Activated CD4-positive, alpha-beta T cell treated with anti-CD3 and anti-CD28 coated beads, Interleukin-2, amount 10 ng/mL, durations not matched to agents 24 days and 14 days (primary cell): ENCODE measurements at places on chromosomes 2 and 18. TPM values are rescaled to one million over a fixed set of nuclear protein-coding genes. Genes with fewer than 3 reads are reported as not detected.

DNA sequence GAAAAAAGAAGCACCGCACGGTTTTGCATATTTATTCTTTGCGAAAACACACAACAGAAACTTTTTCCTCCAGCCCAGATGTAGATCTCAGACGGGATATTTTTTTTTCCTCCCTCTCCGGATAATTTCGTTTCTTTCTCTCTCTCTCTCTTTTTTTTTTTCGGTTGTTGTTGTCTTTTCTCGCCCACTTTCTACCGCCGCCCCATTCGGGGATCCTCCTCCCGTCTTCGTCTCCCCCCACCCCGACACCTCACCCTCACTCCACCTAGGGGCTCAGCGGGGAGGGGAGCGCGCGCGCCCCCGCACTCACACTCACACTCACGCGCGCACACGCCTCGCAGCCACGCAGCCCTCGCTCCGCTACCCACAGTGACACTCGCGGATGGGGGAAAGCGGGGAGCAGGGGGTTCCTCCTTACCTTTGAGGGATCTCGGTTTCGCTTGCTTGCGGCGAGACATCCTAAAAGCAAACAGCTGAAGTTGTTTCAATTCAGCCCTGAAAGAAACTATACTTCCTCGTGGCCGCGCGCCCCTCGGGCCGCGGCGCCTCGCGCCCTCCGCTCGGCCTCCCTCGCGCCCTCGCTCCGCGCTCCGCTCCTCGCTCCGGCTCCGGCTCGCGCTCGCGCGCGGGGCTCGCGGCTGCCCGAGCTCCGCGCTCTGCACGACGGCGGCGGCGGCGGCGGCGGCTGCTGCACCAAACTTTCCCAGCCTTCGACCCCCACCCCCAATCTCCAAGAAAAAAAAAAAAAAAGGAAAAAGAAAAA is 1.3 kb downstream of the ZNF521 start:
- H3K27ac ChIP-seq = peak overlapping the region; percentile 74
- peak; percentile 65 for DNase-seq
- H3K36me3 ChIP-seq = peaks cover 3% of the 10 kb centered on the region
- peaks cover 74% of the 10 kb centered on the region for H3K27me3 ChIP-seq
- peak overlapping the region; percentile 83 for H3K4me3 ChIP-seq
- peaks cover 9% of the 10 kb centered on the region for H3K4me1 ChIP-seq

- no peaks in the 10 kb centered on the region for H3K36me3 ChIP-seq
- no peak for DNase-seq
- peaks cover 44% of the 10 kb centered on the region for H3K27me3 ChIP-seq
- H3K4me3 ChIP-seq = no peak overlapping the region
- H3K27ac ChIP-seq = no peak overlapping the region
Observed at GRCh38 chr2:204340511-204340910, 204.8 kb upstream of the PARD3B start.

DNA sequence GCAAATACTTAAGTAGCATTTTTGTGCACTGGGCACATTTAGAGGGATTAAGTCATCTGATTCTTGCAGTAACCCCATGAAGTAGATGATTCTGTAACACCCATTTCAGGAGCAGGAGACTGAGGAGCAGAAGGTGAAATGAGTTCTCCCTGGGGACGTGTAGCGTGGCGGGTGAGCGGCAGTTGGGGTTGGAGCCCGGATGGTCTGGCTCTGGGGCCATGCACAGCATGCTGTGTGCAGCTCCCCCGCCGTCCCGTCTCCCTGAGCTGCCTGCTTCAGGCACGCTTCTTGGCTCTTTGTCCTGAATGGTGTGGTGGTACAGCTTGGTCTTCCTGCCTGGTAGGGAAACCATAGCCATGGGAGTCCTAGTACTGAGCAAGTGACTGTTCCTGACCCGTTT is 32.4 kb downstream of the INPP4A start:
- DNase-seq = peak; percentile 55
- H3K27me3 ChIP-seq = no peaks in the 10 kb centered on the region
- H3K4me3 ChIP-seq = peak overlapping the region; percentile 29
- peak overlapping the region; percentile 83 for H3K27ac ChIP-seq

MALL gene
- 1.2 and 1.8 TPM in 2 replicates for total RNA-seq

GRCh38 chr2:128695646-128696220 is 377.1 kb upstream of the HS6ST1 start:
- peaks cover 23% of the 10 kb centered on the region for H3K27me3 ChIP-seq
- DNase-seq = peak; percentile 37
- no peak overlapping the region for H3K4me3 ChIP-seq
- no peaks in the 10 kb centered on the region for H3K4me1 ChIP-seq

GRCh38 chr2:1967242-1968208 is 223.2 kb upstream of the PXDN start:
- peaks cover 5% of the 10 kb centered on the region for H3K27me3 ChIP-seq
- H3K27ac ChIP-seq = no peak overlapping the region
- no peaks in the 10 kb centered on the region for H3K4me1 ChIP-seq
- no peaks in the 10 kb centered on the region for H3K36me3 ChIP-seq
- no peak overlapping the region for H3K4me3 ChIP-seq

- H3K4me3 ChIP-seq = no peak overlapping the region
- H3K36me3 ChIP-seq = no peaks in the 10 kb centered on the region
Observed at GRCh38 chr2:120517751-120518469, 172.0 kb downstream of the INHBB start.
